ENCODE measurements at places on chromosomes 7 and 10.

DNA sequence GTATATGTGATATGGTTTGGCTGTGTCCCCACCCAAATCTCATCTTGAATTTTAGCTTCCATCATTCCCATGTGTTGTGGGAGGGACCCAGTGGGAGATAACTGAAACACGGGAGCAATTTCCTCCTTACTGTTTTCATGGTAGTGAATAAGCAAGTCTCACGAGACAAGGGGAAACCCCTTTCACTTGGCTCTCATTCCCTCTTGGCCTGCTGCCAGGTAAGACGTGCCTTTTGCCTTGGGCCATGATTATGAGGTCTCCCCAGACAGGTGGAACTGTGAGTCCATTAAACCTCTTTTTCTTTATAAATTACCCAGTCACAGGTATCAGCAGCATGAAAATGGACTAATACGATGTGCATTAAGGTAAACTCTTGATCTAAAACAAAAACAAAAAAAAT lies 357.1 kb upstream of the AOAH start:
- no peak for DNase-seq

- DNase-seq: peak; percentile 53
These were observed 364.1 kb downstream of the GATA3 start for GRCh38 chr10:8418631-8419030.

- DNase-seq: no peak
These were observed 463.8 kb downstream of the KCNMA1 start for GRCh38 chr10:77173615-77174461.

GRCh38 chr10:30974773-30975415 lies 56.8 kb downstream of the ZNF438 start:
- DNase-seq: no peak

DNA sequence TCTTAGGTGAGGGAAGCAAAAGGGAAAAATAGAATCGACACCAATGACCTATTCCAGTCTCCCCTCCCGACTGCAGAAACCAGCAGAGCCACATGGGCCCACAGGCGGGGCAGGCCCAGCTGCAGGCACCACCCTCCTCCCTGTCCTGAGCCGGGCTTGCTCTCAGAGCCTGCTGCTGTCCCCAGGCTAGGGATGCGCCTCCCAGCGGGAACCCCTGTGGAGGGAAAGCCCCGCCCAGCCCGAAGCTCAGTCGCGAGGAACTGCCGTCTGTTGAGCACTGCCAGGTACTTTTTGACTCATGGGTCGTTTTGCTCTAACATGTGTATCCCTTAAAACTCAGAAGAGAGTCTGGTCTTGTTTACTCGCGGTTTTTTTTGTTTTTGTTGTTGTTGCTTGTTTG lies 124.5 kb upstream of the RET start:
- DNase-seq: no peak

GRCh38 chr10:87551326-87551725 lies 46.6 kb downstream of the MINPP1 start:
- no peak for DNase-seq

- no peak for DNase-seq
These were observed 52.9 kb upstream of the IGFBP3 start for GRCh38 chr7:45973725-45974532.

Data from fibroblast of skin of left biceps (primary cell).